HCT116 (cell line): ENCODE measurements at places on chromosomes 2 and 18. TPM values are rescaled to one million over a fixed set of nuclear protein-coding genes. Genes with fewer than 3 reads are reported as not detected.
A peak's percentile ranks its signal among the peaks of the same experiment; 100 is the strongest.

Gene TRIM43
- total RNA-seq = not detected

Gene ATOH8
- total RNA-seq = 0.74 TPM

Gene FSHR
- not detected for total RNA-seq

Gene ESPNL
- total RNA-seq = 0.22 TPM

Gene VWA3B
- total RNA-seq = 0.47 TPM

Gene ST8SIA3
- total RNA-seq = not detected

Gene GPR155
- 3.8 TPM for total RNA-seq

Gene GPR39
- 5.1 TPM for total RNA-seq

Gene TTN
- total RNA-seq = 0.05 TPM

Gene DUSP19
- total RNA-seq = 2.9 TPM

Gene HAAO
- total RNA-seq = not detected

DNA sequence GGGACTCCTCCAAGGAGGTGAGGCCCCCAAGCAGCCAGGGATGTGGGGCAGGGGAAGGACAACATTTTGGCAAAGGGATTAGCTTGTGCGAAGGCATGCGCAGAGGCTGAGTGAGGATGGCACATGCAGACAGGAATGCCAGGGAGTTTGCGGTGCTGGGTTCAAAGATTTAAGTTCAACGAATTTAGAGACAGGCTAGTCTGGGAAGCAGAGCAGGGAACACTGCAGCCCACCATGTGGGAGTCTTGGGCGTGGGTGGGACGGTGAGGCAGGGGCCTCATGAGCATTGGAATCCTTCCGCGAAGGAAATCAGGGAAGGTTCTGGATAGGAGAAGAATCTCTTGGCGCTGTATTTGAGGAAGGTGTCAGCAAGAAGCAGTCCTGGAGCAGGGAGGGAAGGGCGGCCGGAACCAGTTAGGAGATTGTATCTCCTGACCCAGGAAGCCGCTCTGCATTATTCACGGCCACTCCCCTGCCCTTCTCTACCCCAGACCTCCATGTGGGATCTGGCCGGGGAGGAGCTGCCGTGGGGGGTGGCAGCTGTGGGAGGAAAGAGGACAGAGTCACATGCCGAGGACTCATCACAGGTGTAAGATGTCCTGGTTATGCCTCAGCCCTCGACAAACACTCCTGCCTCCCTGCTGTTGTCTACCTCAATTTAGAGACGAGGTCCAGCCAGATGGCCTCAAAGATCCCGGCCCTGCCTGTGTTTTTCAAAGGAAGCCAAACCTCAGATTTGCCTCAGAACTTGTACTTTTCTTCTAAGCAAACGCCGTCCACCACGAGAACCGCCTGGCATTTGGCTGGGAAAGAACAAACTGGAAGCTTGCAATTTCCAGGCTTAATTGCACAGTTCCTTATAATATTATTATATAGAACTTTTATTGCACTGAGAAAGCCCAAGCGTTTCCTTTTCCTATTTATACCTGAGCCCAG, 123.7 kb upstream of the SMAD2 start:
- DNase-seq = no peak

- no peak for DNase-seq
Observed at GRCh38 chr2:55985406-55985805, 61.8 kb upstream of the EFEMP1 start.

GRCh38 chr2:19630921-19631320, 270.9 kb downstream of the TTC32 start:
- DNase-seq = no peak

DNA sequence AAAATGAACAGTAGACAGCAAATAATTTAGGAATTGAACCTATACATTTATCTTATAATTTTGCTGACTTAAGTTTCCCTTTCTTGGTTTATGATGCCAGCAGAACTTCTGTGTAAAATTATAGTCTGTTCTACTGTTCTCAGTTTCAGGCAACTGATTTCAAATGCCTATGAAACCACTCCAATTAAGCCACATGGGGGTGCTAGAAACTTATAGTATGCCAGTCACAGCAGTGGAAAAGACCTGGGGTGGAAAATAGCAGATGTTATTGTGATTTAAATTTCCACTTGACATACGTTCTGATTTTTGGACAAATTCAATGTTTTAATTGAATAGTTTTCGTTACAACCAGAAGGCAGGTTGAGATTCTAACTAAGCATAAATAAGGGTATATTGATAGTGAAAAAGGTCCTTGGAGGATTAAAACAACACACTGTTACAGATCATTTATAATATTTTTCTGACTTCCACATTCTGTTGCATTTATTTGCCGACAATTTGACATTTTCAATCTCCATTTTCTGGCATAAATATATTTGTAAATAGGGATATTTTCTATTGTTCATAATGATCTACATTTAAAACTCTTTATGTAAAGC, 61.4 kb downstream of the CPS1 start:
- DNase-seq = peak; percentile 12

DNA sequence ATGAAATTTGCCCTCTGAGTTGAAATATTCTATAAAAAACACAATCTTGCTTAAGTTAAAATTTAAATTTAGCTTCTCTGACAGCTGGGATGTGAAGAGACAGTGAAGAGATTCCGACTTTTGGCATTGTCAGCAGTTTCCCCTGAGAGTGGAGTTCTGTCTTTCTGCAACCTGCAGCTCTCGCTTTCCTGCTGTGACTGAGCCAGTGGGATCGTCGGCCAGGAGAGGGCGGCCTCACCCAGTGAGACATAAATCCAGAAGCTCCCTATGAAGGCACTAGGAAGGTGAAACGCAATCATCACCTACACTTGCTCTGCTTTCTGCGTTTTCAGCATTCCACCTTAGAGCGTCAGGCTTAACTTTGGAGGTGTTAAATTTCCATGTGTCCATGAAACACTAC, 75.4 kb upstream of the HNMT start:
- peak; percentile 10 for DNase-seq

DNA sequence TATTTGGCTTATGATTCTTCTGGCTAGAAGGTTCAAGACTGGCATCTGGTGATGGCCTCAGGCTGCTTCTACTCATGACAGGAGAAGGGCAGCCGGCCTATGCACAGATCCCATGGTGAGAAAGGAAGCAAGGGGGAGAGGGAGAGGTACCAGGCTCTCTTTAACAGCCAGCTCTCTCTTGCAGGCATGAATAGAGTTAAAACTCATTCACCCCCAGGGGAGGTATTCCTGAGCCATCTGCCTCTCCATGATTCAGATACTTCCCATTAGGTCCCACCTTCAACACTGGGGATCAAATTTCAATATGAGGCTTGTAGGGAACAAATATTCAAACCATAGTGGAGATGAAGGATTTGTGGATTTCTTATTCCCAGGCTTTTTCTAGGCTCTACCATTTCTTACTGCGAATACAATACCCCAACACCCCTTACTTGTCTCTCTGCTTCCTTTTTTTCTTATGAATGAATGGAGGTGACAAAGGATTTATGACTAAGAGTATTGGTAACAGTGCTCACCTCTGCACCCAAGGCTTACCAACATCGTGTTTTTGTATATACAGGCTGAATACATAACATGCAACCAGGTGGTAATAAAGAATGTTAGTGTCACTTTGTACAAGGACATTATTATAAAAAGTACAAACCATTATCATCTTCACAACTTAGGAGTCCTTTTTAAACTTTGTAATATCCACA, 454.6 kb upstream of the TRIB2 start:
- no peak for DNase-seq

GRCh38 chr2:36134281-36134680, 221.3 kb upstream of the CRIM1 start:
- DNase-seq = no peak

DNA sequence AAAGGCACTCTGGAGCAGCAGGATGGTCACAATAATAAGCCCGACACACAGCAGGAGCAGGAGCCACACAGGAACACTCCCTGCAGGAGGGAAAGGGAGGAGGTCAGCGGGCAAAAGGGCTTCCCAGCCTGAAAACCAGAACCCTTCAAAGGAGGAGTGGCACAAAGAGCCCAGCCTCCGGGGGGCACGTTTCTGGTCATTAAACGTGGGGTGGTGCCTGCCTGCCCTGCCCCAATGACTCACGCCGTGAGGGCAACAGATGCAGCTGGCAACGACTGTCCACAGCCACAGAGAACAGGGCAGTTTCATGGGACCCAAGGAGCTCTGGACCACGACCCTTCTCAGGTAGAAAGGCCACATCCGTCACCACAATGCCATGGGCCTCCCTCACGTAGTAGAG, 3.0 kb downstream of the PREB start:
- DNase-seq = no peak

GRCh38 chr2:11563784-11564666, 30.2 kb downstream of the GREB1 start:
- DNase-seq = no peak

- no peak for DNase-seq
Observed at GRCh38 chr2:105257981-105258380, 16.4 kb downstream of the GPR45 start.

GRCh38 chr18:217532-218336, 50.1 kb downstream of the THOC1 start:
- DNase-seq = no peak

- no peak for DNase-seq
Observed at GRCh38 chr2:109062859-109063700, 65.9 kb upstream of the SH3RF3 start.

DNA sequence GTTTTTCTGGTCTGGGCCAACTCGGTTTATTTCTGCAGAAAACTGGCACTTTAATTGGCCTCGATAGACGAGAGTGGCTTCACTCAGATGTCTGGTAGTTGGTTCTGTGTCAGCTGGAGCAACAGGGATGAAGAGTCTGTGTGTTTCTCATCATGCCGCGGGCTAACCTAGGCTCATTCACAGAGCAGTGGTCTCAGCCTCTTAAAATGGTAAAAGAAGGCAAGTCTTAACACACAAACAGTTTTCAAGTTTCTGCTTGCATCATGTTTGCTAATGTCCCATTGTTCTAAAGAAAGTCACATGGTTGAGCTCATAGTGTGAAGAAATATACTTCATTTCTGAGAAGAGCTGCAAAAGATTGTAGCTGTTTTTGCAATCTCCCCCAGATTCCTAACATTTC, 37.5 kb upstream of the ANXA4 start:
- DNase-seq = no peak

DNA sequence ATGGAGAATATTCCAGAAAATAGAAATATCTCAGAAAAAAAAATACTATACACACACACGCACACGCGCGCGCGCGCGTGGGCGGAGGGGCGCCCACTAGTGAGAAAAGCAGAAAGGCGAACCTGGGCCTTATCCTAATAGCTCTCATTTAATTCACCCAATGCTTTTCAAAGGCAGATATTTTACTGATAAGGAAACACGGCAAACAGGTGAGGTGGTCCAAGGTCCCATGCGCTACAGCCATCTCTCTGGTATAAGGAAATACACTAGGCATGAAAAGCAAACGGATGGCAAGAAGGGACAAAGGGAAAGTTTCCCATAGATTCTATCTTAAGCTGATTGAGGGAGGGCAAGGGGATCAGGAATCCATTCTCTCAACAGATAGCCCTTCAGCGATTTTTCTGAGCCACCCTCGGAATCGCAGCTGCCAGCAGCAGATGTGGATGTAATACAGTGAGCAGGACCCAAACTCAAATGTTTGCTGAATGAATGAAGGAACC, 136.7 kb downstream of the TMEM247 start:
- no peak for DNase-seq

DNA sequence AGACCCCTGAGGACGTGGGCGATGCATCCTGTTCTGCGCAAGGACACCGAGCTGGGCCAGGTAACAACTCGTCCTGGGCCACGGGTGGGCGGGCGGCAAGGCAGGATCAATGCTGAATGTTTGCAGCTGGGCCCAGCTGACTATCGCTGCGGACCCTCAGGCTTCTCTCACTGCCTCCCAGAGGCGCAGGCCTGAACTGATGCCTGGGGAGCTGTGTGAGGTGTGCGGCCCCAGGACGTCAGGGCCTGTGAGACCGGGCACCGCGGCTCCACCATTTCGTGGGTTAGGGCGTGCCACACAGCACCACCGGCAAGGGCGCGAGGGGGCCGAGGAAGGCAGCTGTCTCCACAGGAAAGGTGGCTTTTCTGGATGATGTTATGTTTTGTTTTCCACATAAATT, 307.4 kb downstream of the NDUFA10 start:
- no peak for DNase-seq

- no peak for DNase-seq
Observed at GRCh38 chr18:31490387-31490786, 7.6 kb upstream of the DSG2 start.

DNA sequence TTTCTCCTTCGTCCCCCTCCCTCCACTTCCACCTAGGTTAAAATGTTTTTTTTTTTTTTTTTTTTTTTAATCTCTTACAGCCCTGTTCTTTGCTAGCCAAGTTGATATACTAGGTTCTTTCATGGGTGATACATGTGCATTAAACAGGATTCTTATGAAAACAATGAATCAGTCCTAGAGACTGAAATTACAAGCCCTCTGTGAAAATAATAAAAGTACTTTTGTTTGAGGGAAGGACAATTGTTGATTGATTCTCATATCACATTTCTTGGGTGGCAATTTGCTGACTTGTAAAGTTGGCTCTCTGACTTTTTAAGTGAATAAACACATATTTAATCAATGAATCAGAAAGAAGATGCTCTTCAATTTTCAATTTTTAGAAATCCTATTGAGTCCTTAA, 639.9 kb downstream of the LRP1B start:
- no peak for DNase-seq

DNA sequence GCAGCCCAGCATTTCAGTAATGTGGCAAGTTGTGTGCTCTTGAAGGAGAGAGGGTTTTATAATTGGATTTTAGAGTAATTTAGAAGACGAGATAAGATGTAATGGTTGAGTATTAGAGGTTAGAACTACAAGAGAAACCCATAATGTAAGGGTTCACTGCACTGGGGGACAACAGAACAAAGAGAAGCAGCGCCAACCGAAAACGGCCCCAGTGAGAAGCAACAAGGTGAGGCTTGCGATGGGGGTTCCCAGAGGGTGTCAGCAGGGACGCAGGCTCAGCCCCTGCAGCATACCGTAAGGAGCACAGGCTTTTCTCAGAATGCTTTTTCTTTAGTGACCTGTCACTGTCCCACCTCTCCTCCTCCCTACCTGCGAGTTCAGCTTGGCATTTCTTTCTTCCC, 183.9 kb upstream of the ETAA1 start:
- DNase-seq = no peak

DNA sequence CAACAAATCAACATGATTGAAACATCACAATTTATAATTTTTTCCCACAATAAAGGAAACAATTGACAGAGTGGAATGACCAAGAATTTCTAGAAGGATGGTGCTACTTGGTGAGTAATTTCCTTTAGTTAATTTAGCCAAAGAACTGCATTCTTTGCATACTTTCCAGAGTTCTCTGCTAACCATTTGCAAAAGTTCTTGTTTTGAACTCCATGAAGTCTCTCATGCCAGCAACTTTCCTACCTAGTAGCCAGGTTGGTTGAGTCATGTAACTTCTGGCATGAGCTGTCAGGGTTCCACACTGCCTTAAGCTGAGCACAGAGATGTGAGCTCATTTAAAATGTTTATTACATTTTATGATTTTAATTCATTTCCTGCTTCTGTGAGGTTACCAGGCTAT, 539.6 kb downstream of the PID1 start:
- DNase-seq = no peak

DNA sequence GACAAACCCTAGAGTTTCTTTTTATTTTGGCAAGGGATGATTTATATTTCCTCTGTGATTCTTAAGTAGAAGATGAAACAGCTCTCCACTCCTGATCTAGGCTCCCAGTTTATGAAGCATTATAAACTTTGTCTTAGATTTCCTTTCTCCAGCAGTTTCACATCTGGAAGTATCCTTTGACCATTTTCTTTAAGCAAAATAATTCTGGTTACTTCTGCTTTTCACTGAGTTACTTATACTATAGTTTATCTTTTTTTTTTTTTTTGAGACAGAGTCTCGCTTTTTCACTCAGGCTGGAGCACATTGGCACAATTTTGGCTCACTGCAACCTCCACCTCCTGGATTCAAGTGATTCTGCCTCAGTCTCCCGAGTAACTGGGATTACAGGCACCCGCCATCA, 45.5 kb downstream of the KCMF1 start:
- DNase-seq = no peak
